ENCODE measurements at places on chromosomes 2 and 18. TPM values are rescaled to one million over a fixed set of nuclear protein-coding genes. Genes with fewer than 3 reads are reported as not detected.

Gene TRIM43
- polyA plus RNA-seq, result not detected

Gene C2orf69
- 2.0 TPM for polyA plus RNA-seq

Gene LDLRAD4
- polyA plus RNA-seq, result 5.3 TPM

DNA sequence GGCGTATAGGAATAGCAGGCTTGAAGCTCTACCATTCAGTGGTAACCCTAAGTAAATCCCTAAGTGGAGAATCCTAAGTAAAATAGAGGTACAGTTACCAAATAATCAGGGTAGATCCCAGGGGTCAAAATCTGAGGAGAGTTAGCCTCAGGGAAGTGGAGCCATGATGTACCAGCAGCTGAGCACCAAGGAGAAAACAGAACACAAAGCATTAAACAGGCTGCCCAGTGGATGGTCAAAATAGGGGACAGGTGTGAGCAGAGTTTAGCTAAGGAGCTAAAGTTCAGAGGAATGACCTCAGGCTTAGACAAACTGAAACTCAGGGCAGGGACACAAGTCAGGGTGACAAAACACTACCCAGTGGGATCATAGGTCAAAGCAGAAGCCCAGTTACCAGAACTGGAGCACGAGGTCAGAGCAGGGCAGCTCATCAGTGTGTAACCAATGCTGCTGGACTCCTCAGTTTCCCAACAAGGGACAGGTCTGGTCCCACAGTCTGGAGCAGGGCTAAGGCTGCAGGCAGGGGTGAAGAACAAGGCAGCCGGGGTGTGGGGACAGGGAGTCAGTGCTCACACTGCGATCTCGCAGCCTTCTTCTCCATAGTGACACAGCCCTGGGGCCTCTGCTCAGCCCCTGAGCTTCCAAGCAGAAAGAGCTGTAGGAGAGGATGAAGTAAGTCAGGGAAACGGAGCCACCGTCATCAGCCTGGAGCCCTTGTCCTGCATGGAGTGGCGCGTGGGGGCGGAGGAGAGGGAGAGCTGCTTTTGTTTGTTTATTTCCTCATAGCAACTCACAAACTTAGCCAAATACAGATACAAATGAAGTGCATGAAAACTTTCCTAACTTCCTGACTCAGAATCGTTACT, 264.0 kb downstream of the MREG start:
- DNase-seq, result no peak

DNA sequence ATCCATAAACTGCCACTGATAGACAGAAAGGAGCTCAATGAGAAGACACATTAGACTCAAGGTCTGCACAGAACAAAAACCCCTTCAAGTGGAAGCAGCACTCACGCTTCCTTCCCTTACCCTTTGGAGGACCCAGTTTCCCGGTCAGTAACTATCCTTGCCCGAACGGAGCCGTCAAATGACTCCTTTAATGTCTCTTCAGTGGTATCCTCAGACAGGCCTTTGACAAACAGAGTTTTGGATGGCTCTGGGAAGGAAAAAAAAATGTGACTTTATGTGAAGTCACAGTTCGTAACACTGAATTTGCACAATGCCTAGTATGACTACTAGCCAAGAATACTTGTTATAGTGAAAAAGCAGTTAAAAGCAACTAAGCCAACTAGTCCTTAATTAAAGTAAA, 8.4 kb downstream of the NCL start:
- DNase-seq, result no peak

- DNase-seq, result no peak
These were observed 55.0 kb downstream of the NDUFA10 start for GRCh38 chr2:239970004-239970623.
